Activated CD4-positive, alpha-beta T cell treated with anti-CD3 and anti-CD28 coated beads for 24 hours (primary cell): ENCODE measurements at places on chromosomes 13 and 19.
A peak's percentile ranks its signal among the peaks of the same experiment; 100 is the strongest.

GRCh38 chr13:35475960-35476943 is at the start of gene MAB21L1:
MAB21L1 (minus strand) TSS chr13:35476689; CDS start chr13:35476138, 551 bp downstream.
- no peak for DNase-seq

- no peak for DNase-seq
Measured at GRCh38 chr19:24078680-24079079, 8.3 kb upstream of the ZNF254 start.

DNA sequence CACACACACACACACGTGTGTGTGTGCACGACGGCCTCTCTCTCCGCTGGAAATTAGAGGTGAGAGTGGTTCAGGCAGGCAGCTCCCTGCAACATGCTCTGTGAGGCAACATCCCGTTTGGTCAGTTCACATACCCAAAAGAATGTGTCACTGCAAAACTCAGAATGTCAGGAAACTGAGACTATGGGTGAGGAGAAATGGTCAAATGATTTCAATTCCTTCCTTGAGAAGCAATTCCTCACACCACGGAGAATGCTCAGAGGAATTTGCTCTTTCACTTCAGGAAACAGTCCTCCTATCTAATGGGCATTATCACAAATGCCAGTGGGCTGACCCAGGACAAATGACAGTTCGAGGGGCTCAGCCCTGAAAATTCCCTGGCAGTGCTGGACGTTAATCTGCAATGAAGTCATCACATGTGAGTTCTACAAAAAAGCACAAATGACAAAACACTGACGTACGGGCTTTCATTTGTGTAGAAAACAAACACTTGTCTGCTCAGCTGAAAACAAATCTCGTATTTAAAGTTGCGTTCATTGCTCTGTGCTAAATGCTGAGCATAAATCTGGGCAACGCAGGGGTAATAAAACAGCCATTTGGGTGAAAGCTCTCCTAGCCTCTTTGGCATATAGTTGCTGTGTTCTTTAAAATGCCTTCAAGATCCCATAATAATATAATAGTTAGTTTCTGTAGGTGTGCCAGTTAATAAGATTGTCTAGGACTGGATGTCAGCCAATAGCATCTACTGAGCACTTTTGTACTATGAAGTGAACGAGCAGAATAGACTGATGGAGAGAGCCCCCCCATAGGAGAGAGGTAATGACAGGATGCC is 18.6 kb upstream of the LATS2 start:
- DNase-seq, result no peak

DNA sequence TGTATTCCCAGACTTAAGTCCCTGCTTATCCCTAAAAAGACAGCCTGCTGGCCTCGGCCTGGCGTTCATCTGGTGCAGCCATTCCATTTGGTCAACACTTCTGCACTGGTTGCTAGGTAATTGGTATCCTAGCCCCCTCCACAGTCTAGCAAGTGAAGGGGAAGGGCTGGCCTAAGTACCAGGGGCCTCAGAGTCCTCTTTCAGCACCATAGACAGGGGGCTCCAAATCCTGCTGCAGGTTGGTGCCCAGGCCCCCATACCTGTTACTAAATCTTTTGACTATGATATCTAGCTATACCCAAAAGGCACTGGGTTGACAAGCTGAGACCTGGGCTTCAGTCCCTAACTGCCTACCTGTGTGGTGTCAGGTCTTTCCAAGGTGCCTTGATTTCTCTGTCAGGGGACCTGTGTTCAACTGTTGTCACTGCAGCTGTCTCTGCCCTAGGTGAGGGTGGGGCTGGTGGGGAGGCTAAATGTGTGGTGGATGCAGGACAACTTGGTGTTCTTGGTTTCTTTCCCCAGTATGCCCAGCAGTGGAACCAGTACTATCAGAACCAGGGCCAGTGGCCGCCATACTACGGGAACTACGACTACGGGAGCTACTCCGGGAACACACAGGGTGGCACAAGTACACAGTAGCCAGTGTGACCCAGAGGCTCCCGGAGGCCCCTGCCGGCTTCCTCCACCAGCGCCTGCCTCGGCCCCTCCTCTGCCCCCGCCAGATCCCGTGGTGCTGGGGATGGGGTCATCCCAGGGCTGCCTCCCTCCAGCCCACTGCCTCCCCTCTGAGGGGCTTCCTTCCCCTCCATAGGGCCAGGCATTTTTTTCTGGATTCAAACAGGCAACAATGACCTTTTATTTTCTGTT is 3.8 kb upstream of the CCDC97 start:
- DNase-seq, result no peak

DNA sequence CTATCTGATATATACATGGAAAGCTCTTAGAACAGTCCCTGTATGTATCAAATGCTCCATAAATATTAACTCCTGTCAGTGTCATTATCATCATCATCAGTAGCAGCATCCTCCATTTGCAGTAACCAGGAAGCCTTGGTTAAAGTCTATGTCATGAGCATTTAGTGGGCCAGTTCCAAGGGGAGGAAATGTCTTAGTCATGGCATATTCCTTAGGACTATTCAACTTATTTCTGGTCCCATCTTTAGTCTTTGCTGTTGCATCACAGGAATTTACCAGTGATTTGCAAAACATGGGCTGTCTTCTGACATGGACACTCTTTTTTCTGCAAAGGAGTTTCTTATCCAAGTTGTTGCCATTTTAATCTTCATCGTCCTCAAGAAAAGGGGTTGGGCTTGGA is 98.4 kb downstream of the WDFY2 start:
- DNase-seq, result no peak

GRCh38 chr19:15702534-15702930 is 25.3 kb upstream of the OR10H2 start:
- DNase-seq, result no peak

DNA sequence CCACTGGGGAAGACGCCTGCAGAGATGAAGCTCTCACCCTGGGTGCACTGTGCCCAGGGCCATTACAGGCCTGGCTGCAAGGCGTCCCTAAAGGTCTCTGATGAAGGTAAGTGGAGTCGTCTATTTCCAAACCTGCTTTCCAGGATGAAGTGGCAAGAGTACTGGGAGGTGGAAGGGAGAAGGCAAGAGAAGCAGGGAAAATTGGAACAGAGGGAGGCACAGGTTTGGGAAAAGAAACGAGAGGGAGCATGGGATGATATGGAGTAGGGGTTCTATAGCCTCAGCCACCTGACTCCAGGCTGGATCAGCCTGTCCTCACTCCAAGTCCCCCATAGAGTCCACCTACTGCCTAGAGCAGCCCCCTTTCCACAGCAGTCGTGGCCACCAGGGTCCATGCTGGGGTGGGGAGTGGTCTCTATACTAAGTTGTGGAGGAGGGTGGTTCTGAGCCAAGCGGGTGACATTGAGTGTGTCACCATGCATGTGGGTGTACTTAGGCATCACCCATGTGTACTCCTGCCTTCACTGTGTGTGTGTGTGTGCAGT is at the start of gene OR10H5:
TSS of gene OR10H5 (plus strand) at position 51 of the 545 bp plus-strand sequence. CDS start 6,388 bp downstream, outside the sequence.
- DNase-seq, result no peak

DNA sequence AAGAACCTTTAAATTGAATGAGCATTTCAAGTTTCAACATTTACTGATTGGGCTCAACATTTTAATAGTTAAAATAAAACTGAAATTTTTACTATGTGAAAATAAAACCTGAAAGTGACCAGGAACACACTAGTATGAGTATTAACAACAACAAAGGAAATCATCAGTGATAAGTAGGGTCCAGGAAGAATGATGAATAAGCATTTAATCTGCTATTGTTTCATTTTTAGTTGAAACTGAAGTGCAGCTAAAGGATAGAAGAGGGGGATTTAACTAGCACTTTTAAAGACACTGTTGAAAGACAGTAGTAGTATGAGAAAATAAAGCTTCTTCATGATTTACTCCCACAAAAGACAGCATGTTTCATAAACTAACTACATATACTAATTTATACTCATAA is 250.9 kb upstream of the IPO5 start:
- no peak for DNase-seq

GRCh38 chr13:37295071-37295470 is 189.6 kb upstream of the CSNK1A1L start:
- DNase-seq, result no peak

DNA sequence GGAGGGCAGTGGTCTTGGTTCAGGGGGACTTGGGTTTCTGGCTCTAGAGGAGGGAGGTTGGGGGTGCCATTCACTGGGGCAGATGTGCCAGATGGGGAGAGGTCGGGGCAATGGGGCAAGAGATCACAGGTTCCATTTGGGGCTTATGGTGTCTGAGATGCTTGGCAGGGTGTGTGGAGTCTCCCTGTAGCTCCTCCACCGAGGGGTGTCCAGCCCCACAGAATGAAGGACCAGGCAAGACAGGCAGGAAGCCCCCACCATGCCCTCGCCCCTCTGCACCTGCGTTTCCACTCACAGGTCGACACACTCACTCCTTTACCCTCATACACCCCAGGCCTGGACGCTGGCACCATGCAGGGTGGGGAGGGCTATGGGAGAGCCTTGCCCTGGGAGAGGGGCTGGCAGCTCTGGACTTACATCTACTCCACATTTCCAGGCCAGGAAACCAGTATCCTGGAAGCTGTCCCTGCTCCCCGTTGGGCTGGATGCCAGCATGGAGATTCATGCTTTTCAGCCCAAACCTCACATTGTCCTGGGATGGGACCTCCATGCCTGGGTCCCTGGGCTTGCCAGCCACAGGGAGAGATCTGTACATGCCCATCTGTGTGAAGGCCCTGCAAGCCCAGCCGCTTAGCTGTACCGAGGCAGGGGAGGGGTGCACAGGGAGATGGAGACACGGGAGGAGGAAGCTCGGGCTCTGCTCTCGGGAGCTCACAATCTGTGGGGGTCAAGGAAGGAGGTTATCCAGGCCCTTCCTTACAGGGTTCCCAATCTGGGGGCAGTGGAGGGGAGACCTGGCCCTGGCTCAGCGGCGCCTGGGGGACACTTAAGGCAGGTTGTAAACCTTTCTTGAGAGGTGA is 77.1 kb downstream of the CHST8 start:
- DNase-seq, result no peak

DNA sequence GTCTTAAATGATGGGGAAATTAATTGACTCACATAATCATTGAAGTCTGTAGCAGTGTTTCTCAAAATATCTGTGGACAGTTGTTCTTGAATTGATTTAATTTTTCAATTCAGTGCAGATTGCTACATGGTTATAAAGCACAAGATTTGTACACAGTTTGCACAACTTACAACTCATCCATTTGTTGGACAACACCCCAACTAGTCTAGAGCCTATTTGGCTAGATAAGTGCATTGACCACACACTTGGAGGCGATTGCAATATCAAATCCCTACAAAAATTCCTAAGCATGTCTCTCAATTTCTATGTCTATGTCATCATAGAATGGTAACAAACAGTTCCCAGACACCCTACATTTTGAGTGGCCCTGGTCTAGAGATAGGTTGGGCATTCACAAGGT is 48.0 kb upstream of the IPO5 start:
- no peak for DNase-seq

- peak; percentile 38 for DNase-seq
Measured at GRCh38 chr19:16714702-16715287, 4.9 kb upstream of the NWD1 start.

GRCh38 chr13:75467040-75467728 is 14.8 kb downstream of the TBC1D4 start:
- no peak for DNase-seq

GRCh38 chr13:106407338-106407737 is 128.1 kb downstream of the EFNB2 start:
- DNase-seq, result no peak

DNA sequence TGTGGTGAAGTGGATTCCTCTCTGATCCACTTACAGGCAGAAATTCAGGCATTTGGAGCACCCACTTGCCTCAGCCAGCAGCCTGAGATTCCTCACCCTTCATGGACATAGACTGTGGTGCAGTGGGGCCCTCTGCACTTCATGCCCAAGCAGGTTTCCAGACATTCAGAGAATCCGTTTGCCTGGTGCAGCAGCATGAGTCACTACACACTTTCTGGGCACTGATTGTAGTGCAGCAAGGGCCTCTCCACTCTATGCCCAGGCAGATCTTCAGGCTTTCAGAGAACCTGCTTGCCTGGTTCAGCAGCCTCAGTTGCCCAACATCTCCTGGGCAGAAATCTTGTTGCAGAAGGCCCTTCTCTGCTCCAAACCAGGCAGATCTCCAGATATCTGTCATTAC is 920.9 kb downstream of the SLITRK5 start:
- no peak for DNase-seq

DNA sequence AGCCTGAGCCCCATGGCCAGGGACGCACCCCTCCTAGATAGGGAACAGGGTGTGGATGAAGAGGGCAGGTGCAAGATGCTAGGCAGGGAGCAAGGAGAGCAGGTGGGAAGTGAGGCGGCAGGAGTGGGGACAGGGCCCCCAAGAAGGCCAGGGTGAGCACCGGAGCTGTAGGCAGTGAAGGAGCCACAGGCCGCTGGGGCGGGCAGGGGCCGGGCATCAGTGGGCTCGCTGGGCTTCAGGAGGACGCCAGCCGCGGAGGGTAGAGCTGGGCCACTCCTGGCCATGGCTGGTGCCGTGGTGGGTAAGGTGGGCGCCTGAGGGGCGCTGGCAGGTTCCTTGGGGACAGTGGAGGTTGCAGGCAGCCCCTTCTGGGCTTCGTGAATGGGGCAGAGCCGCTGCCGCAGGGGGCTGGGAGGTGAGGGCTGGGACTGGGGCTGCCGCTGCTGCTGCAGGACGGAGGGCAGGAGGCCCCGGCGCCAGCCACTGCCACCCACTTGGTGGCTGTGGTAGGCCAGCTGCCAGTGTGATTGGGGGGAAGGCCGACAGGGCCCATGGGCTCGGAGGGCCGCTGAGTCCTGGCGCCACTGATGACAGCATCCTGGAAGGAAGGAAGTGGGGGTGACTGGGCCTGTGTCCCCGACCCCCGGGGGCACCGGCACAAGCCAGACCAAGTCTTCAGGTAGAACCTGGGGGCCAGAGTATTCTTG is 2.1 kb downstream of the NKPD1 start:
- DNase-seq, result no peak

- no peak for DNase-seq
Measured at GRCh38 chr13:110158226-110158625, 148.7 kb downstream of the COL4A1 start.

DNA sequence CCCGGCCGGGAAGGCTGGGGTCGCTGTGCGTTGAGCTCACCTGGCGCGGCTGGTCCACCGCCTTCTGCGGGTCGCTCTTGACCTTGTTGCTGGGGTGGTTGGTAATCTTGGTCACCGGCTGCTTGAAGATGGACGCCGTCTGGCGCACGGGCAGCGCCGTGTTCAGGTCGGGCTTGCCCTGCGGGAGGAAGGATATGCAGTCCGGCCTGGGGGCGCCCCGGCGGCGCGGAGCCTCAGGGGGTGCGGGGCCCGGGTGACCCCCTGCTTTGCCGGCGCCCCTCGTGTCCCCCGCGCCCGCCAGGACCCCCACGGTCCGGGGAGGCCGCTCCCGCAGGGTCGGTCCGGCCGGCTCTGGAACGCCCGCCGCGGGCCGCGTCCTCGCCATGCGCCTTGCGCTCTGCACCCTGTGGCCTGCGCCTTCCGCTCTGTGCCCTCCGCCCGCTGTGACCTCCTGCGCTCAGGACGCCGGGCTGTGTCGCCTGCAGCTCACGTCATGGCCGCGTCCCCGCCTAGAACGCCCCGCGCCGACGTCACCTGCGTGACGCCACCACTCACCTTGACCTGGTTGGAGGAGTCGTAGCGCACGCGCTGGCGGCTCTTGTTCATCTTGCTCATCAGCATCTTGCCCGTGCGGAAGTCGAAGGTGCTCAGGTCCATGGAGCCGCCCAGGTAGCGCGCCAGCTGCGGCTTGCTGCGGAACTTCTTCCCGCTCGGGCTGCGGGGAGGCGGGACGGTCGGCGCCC is 8.0 kb downstream of the MBD3 start:
- no peak for DNase-seq
